ENCODE measurements at places on chromosomes 12 and 14.

DNA sequence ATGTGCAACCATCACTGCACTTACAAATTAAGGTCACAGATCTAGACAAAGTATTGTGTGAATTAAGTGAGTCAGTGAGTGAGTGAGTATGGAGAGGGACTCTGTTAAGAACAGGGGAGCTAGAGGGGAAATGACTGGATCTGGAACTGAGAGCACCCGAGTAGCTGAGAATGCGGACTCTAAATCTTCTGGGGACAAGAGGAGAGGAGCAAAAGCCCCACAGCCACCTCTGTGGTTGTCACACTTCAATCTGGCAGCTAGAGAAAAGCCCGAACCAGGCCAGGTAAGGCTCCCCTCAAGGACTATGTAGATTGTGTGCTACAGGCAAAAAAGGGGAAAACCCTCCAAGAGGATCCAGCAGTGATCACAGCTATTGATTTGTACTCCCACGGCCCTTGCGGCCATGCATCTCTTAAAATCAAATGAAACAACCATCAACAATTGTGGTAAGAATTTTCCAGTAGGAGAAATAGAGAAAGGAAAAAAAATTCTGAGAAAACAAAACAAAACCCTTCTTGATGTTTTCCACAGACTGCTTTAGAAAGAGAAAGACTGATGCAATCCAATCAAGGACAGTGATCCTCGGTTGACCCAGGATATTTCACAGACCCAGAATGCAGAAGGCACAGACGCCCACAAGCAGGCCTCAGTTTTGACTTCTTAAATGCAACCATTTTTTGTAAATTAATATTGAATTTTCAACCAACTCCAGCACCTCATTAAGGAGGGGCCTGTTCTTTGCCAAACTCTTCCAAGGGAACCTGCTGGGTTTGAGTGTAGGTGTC lies 109.6 kb downstream of the SLC38A6 start:
- peak; percentile 46 for DNase-seq

DNA sequence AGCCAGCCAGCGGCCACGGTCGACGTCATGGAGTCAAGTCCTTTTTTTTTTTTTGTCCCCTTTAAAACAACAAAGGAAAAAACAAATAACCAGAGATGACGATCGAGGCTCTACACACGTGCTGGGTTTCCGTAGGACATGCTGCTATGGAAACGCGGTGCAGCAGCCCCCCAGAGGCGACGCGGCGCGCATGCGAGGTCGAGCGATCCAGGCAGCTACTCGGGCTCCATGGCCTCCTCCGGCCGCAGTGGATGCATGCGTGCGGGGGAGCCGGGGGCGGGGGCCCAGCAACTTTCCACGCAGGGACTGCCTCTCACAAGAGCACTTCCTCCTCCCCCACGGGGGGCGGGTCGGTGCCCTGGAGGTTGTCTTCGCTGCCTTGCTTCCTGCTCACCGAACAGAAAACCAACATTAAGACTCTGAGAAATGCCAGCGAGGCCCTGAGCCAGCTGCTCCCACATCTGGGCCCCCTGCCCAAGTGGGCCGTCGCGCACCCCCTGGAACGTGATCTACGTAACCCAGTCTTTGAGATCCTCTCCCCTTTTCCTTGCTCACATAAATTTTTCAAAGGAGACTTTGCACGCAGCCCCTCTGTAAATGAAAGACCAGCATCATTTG lies 30.7 kb downstream of the P2RX4 start:
- peak; percentile 49 for DNase-seq

- no peak for DNase-seq
Measured at GRCh38 chr12:93288626-93289025, 89.1 kb upstream of the NUDT4 start.

GRCh38 chr14:87630846-87631245 lies 362.1 kb downstream of the GALC start:
- no peak for DNase-seq

GRCh38 chr12:54419088-54419887 lies at the start of gene ITGA5:
Gene ITGA5 (minus strand): TSS chr12:54419266. CDS start chr12:54419198, 68 bp downstream.
- DNase-seq, result peak; percentile 72

GRCh38 chr12:12583510-12584178 lies 21.0 kb upstream of the DUSP16 start:
- DNase-seq, result no peak

DNA sequence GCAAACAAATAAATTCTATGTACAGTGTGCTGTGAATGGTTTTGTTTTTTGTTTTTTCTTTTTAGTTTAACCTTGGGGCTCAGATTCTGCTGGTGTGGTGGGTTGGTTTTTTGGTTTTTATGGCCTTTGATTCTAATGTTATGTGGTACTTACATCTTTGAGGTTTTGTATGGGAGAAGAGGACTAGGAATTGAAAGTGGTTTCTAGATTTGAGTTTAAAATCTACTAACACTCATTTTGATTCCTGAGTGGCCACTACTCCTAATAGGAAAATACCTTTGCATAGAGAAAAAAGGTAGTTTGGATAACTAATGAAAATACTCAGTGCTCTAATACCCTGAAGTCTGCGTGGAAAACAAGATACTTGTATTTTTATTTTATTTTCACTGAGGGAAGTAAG lies 137.7 kb downstream of the MON2 start:
- DNase-seq, result peak; percentile 21

All from suppressor macrophage treated with lipopolysaccharide for 4 hours (primary cell).